ENCODE measurements at places on chromosomes 12 and 14.

GRCh38 chr12:84201976-84202375 lies 710.6 kb downstream of the SLC6A15 start:
- DNase-seq = no peak

DNA sequence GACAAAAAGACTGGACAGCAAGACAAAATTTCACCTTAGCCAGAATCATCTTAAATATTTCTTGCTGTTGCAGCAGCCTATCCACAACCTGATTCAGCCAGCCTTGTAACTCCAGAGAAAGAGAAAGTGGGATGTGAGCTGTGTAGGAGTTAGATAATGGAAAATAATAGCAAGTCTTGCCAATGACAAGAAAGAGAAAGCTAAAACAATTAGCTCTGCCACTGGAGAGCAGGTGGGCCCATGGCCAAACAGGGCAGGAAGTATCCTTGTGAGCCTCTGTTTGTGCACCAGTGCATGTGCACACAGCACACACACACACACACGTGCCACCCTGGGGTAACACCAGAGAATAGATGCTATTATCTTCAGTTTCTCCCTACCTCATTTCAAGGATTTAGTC lies 106.0 kb upstream of the CCDC196 start:
- no peak for DNase-seq

- no peak for DNase-seq
These were observed 151.8 kb downstream of the UNC79 start for GRCh38 chr14:93582516-93582915.

DNA sequence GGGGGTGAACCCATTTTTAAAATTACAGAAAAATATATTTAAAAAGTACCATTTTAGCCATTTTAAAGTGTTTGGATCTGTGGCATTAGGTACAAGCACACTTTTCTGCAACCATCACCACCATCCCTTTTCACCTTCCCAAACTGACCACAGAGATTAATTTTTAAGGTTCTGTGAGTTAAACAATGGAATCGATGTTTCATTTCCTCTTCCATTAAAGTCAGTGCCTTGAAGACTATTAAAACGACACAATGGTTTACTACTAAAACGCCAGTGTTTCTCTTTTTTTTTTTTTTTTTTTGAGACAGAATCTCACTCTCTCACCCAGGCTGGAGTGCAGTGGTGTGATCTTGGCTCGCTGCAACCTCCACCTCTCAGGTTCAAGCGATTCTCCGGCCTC lies 78.1 kb upstream of the GPR68 start:
- no peak for DNase-seq

GRCh38 chr14:55712491-55712890 lies 132.5 kb downstream of the KTN1 start:
- DNase-seq = no peak

DNA sequence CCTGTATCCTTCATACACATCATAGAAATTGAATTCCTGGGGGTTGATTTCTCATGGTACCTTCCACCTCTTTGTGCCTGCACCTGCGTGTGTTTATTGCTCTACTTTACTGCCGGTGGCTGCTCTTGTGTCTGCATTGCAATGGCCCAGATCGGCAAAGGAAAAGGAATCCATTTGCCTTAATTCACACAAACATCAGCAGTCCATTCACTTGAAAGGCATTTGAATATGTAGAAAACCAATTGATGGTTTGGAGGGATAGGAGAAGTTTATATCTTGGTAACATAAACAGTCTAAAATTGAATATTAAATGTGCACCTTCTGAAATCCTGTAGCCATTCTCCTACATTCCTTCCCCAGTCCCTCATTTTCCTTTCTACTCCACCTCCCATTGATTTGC lies 74.0 kb downstream of the SNAPC1 start:
- no peak for DNase-seq

GRCh38 chr12:131721548-131721947 lies 10.7 kb downstream of the SFSWAP start:
- no peak for DNase-seq
